Immature natural killer cell (primary cell): ENCODE measurements at places on chromosomes 1 and 21. TPM values are rescaled to one million over a fixed set of nuclear protein-coding genes. Genes with fewer than 3 reads are reported as not detected.

DNA sequence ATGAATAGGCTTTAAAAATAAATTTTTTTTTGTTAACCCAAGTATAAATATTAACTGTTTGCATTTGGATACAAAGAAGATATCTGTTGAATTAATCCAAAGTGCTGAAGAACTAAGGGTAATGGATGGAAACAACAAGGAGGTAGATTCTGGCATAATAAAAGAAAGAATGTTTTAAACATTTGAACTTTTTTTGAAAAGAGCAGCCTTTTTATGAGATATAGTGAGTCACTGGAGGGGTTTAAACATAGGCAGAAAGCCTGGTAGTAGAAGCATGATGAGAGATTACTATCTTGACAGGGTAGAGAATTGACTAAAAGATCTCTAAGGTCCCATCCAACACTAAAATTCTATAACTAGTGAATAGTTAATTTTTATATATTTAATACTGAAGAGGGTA, 2.7 kb downstream of the MIER1 start:
- DNase-seq = no peak

DNA sequence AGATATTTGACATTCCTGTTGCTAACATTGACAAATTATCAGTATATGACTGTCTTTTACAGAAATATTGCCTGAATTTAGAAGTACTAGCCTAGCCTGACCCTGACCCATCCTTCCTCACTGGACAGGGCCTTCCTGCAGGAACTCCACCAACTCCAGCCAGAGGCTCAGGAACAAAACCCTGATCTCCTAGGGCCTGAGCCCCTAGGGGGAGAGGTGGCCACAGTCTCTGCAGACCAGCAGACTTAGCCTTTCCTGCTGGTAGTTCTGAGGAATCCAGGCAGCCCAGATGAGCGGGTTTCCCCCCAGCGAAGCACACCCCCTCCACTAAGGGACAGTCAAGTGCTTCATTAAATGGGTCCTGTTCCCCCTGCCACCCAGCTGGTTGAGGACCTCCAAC, 44.3 kb upstream of the LRIF1 start:
- no peak for DNase-seq

The RABGAP1L gene
- 80.2 TPM for polyA plus RNA-seq

The CHIA gene
- not detected for polyA plus RNA-seq

The HSF2BP gene
- not detected for polyA plus RNA-seq
